NCI-H524 (cell line): ENCODE measurements at places on chromosomes 12 and 14.

- no peak for DNase-seq
These were observed 66.7 kb downstream of the NTN4 start for GRCh38 chr12:95723693-95724384.

GRCh38 chr14:23556700-23557440 lies 799 bp downstream of the THTPA start:
- DNase-seq = no peak

DNA sequence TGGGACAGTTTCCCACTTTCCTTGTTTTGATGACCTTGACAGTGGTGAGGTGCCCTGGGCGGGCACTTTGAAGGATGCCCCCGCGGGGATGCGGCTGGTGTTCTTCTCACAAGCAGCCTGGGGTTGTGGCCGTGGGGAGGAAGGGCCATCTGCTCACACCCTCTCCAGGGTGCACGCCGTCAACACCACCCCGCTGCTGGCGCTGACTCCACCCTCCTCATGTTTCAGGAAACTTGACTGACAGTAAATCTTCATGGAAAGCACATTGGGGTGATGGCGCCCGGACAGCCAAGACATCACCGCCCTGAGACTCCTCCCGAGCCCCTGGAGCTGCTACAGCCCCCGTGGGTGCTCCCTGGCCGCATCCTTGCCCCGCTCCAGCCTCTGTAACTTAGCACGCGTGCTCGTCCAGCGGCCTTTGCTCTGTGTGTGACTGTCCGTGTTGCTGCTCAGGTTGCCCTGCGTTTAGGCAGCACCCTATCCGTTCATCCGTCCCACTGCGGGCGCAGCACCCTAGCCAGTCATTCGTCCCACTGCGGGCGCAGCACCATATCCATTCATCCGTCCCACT lies 150.2 kb upstream of the C14orf180 start:
- peak; percentile 85 for DNase-seq

- DNase-seq = no peak
These were observed 300 bp upstream of the TTC5 start for GRCh38 chr14:20306079-20306423.

GRCh38 chr14:92914087-92914656 lies 8.8 kb upstream of the CHGA start:
- DNase-seq = no peak

DNA sequence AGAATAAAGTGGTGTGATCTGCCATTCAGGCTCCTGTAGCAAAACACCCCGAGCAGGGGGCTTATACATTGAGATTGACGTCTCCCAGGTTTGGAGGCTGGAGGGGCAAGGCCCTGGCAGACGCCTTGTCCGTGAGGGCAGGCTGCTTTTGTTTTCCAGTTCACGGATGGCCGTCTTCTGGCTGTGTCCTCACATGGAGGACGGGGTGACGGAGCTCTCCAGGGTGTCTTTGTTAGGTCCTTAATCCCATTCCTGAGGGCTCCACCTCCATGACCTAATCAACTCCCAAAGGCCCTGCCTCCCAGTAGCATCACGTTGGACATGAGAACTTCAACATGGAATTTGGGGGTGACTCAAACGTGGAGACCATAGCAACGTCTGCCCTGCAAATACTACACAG lies 147.7 kb downstream of the KIF26A start:
- DNase-seq = no peak

DNA sequence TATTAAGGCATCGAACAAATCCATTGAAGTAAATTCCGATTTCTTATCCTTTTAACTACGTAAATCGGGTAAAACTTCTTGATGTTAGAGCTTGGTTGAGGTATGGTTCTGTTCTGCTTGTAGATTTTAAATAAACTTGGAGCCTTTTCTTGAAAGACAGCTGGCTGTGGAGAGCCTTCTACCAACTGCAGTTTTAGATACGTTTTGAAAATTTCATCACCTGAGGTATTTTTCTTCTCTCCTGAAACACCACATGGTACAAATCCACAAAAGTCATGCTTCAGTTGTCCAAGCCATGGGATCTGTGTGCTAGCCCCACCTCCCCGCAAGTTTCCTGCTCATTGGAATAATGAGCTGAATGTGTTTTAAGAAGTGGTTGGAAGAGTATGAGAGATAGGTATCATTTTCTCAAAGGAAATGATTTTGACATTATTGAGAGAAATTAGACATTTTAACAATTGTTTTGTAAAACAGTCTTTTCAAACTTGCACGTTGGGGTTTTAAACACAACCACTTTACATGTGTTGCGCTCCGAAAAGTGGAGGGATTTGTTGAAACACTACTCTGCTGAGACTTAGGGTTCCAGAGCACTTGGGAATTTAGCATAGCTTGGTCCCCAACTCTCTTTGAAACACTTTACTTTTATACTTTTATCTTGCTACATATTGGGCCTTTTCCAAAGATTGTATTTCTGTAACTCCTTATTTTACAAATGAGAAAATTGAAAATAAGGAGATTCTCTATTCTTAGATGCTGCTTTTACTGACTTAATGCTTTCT lies 1.4 kb downstream of the PPM1A start:
- DNase-seq = peak; percentile 59

DNA sequence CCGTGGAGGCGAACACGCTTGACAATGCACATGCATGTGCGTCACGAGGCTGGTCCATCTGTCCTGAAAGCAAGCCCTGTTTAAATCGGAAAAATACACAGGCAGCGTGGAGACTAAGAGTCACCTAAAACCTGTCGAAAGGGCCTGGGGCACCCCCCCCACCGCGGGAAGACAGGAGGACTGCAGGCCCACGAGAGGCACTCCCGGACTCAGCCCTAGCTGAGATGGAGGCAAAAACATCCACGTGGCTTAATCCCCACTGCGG lies 54.1 kb downstream of the CDC42BPB start:
- DNase-seq = no peak

DNA sequence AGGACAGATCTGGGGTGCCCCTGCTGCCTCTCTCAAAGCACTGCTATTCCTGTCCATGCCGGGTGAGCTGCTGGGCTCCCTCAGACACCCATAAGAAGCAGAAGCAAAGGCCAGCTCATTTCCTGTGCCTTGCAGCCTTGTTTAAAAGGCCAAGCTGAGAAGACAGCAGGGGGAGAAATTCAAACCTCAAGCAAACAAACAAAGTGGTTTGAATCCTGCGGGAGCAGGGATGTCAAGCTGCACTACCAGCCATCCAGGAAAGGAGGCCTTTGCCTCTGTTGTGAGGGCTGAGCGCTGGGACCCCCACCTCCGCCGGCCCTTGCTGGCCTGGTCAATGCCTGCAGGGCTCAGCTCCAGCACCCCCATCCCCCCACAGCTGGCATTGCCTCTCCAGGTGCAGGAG lies 176.5 kb downstream of the PIWIL1 start:
- DNase-seq = no peak
